Stimulated activated naive CD4-positive, alpha-beta T cell (primary cell): ENCODE measurements at places on chromosomes 3 and 15.

GRCh38 chr3:29481969-29482767 is 201.3 kb downstream of the RBMS3 start:
- no peak for DNase-seq

- DNase-seq: no peak
Measured at GRCh38 chr3:4831580-4831950, 147.7 kb upstream of the BHLHE40 start.

DNA sequence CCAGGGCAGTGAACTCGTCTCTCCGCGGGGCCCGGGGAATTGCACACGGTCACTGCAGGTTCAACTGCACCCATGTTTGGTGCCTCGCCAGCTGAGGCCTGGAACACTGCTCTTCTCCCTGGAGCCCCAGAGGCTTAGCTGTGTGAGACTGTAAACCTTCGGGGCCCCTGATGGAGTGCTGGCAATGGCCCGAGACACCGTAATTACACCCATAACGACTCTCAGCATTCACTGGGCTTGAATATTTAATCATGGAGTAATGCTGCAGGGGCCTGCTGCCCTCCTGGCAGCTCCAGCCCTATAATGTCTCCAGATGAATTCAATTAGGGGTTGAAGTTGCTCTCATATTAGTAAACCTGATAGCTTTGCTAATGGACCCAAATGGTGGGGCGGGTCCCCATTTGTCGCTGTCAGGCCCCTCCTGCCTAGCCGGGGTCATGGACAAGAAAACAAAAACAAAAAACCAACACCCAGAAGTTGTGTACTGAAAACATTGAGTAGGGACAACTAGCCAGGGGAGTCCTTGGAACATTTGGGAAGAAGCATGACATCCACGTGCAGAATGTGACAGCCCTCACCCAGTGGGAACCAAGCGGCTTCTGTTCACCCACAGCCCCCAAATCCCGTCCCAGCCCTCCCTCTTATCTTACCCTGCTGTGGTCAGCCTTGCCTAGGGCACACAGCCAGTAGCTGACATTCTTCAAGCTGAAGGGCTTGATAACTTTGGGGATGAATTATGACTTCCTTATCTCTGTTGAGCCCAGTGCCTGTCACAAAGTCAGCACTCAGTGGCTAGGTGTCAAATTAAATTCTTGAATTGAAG is 74.3 kb upstream of the SCN5A start:
- no peak for DNase-seq

DNA sequence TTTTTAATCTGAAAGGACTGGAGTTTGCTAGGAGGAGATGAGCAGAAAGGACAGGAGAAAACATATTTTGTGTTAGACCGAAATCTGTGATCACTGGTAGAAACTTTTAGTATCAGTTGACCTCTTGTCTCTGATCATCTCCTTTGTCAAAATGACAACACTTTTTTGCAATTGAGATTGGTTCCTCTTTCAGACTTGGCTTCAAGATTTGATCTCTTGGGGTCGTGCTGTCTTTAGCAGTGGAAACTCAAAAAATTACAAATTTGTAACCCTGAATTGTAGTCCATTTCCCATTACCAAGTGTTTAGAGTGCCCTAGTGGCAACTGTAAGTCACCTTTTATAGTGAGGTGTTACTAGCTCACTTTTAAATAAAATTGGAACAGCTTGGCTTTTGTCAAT is 107.4 kb downstream of the KLHL25 start:
- DNase-seq: no peak

DNA sequence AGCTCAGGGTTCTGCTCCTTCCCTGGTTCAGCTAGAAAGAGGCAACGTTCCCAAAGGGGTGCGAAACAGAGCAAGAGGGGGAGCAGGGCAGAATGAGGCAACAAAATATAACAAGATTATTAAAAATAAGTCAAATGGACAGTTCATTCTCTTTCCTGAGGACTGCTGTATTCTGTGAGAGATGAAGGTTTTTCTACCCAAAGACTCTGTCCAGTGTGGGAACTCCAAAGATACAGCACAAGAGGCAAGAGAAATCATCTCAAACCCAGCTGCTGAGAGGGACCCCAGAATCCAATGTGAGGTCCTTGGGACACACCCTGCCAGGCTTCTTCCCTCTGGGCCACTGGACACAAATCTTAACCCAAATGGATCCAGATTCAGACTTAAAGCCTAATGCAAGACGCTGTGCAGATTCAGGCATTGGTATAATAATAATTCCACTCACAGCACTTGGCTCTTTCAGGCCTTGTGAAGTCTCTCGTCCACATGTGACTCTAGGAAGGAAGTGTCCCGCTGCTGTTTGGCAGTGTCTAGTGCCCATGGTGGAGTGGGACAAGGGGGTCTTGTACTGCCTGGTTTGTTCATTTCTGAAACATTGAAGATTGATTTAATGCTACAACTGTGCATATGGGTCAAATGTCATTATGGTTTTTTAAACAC is 14.5 kb upstream of the ARHGAP31 start:
- no peak for DNase-seq

- no peak for DNase-seq
Measured at GRCh38 chr3:40292637-40293349, 16.7 kb upstream of the EIF1B start.

DNA sequence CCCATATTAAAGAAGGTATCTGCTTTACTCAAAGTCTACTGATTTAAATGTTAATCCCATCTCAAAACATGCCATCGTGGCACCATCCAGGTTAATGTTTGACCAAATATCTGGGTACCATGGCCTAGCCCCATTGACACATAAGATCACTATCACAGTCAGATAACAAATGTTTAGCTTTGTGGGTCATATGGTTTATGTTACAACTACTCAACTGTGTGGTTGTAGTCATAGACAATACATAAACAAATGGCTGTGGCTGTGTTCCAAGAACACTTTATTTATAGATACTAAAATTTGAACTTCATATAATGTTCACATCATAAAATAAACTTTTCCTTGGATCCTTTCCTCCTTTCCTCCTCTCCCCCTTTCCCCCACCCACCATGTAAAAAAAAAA is 9.8 kb upstream of the SNRPN start:
- no peak for DNase-seq

DNA sequence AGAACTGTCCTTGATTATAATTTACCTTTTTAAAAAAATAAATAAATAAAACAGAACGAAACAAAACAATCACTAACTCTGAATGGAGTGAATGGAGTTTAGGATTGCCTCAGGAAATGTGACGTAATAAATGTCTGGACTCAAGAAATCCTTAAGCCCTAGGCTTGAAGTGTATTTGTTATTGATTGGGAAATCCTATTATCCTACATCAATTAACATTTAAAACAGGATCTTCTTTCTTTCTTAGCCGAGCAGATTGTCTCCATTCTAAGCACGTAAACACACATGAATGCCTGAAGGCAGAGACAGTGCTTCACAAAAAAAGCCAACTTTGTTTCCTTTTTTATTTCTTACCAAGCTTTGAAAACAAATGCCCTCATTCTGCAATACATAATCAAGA is 33.4 kb downstream of the KAT2B start:
- DNase-seq: no peak

- no peak for DNase-seq
Measured at GRCh38 chr3:138717348-138717747, 108.8 kb downstream of the FAIM start.

GRCh38 chr15:41512940-41513505 is 604 bp downstream of the LTK start:
- DNase-seq: no peak

GRCh38 chr3:192408647-192409200 is 318.6 kb downstream of the FGF12 start:
- DNase-seq: no peak

DNA sequence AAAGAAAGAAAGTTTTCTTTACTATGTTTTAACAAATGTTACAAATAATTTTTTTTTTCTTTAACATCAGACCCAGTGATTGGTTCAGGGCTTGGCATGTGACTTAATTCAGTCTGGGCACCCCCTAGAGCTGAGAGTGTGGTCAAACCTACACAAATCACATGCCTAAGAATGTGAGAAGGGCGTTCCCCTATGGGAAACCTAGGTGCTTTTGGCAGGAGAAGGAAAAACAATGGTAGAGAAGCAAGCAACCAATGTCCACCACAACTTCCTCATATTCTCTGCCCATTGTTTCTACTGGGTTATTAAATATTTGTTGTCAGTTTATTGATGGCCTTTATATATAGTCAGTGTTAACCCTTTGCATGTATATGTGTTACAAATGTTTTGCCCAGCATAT is 21.4 kb upstream of the PIAS1 start:
- no peak for DNase-seq

DNA sequence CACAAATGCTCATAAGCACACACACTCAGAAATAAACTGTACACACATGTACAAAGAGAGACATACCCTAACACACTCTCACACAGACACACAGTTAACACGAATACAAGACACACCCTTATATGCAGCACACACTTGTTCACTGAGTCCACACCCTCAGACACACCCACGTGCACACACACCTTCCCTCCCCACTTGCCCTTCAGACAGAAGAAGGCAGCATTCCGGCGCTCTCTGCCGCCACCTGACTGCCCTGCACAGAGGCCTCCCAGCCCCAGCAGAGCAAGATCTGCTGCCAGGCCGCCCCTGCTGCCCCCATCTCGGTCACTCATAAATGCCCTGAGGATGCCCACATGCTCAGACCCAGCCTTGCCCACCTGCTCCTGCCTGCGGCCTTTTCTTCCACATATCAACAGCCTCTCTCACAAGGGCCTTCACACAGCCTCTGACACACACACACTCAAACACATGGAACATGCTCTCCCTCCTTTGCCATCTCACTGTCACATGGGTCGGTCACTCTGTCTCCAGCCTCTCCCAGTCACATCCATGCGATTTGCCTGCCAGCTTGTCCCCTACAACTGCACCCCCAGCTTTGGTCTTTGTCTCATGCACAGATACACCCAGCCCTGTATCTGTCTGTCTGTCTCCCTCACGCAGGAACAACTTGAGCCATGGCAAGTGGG is 71.1 kb downstream of the EPHB3 start:
- no peak for DNase-seq

DNA sequence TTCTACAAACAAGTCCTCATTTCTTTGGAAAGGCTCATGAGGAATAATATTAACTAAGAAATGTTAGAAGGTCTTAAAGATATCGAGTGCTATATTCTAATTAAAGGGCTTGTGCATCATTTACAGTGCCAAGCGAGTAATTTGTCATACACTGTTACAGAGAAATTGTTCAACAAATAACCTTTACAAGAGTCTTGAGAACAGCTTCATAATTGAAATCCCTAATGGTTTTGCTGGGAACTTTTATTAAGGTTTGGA is 209.5 kb downstream of the MECOM start:
- DNase-seq: no peak

- peak; percentile 55 for DNase-seq
Measured at GRCh38 chr3:129605203-129605921, 1.1 kb downstream of the PLXND1 start.

GRCh38 chr15:62360332-62361097 is 195.4 kb upstream of the C2CD4B start:
- no peak for DNase-seq

- DNase-seq: no peak
Measured at GRCh38 chr15:56240390-56240789, 3.3 kb downstream of the RFX7 start.

GRCh38 chr3:11517601-11518000 is 126.1 kb downstream of the VGLL4 start:
- DNase-seq: no peak

- no peak for DNase-seq
Measured at GRCh38 chr15:89814112-89814742, 425 bp downstream of the ANPEP start.

- no peak for DNase-seq
Measured at GRCh38 chr15:37773111-37773860, 161.2 kb upstream of the TMCO5A start.

- DNase-seq: no peak
Measured at GRCh38 chr15:40743921-40744814, 10.9 kb downstream of the RMDN3 start.

DNA sequence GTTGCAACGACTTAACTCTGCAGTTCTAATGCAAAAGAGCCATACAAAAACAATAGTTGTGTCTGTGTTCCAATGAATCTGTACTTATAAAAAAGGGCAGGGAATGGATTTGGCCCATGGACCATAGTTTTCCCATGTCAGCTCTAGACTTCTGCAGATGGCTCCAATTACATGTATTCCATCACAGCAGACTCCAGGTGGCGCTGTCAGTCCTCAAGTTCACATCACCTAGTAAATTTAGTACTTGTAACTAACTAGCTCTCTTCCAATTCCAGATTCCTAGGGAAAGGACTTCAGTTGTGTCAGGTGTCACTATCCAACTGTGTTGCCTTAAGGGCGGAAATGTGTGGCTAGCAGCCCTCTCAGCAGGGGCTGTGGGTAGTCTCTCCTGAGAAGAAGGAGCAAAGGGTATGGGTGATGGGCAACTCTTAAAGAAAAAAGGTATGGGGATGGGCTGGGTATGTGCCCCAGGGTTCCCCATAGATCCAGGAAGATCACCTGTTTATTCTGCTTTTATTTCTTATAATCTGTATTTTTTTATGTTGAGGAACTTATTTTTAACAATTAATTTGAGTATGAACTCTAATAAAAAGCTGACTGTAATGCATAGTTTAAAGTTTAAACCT is 36.2 kb downstream of the BBS4 start:
- peak; percentile 14 for DNase-seq

GRCh38 chr3:26984416-26985390 is 362.1 kb downstream of the LRRC3B start:
- no peak for DNase-seq

GRCh38 chr15:39344662-39345141 is 236.2 kb upstream of the THBS1 start:
- no peak for DNase-seq

- DNase-seq: no peak
Measured at GRCh38 chr3:129195731-129196256, 12.1 kb upstream of the CNBP start.

- DNase-seq: no peak
Measured at GRCh38 chr3:29484633-29485032, 203.8 kb downstream of the RBMS3 start.

- DNase-seq: peak; percentile 36
Measured at GRCh38 chr15:29090617-29091466, 178.8 kb downstream of the NSMCE3 start.

DNA sequence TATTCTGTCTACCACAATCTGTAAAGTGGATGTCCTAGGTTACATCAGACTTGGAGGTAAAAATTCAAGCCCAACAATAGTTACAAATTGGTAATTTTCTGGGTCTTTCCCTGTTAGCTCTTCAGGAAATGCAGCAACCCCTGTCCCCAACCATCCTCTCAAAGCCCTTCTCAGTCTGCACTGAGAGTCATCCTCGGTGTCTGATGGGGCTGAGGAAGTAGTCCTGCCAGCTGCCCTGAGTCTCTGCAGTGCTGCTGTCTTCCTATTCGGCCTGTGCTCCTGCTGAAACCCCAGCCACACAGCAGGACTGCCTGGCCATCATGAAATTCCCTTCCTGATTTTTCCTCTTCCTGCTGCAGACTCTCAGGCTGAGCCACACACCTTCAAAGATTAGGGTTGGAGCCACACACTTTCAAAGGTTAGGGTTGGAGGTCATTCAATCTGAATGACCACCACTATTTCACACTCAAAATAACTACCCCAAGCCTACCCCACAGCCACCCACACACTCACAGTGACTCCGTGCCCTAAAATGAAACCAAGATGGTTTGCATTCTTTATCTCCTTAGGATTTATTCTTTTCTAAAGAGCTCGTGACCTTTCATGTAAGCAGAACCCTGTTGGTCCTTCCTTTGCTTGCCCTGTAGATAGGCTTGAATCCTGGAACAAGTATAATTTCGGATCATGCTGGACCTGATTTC is 17.6 kb downstream of the TRIM42 start:
- no peak for DNase-seq
